ENCODE measurements at places on chromosomes 3 and 15.

GRCh38 chr15:67833710-67834511 is 5.9 kb downstream of the RNU6-1 start:
- DNase-seq = no peak

DNA sequence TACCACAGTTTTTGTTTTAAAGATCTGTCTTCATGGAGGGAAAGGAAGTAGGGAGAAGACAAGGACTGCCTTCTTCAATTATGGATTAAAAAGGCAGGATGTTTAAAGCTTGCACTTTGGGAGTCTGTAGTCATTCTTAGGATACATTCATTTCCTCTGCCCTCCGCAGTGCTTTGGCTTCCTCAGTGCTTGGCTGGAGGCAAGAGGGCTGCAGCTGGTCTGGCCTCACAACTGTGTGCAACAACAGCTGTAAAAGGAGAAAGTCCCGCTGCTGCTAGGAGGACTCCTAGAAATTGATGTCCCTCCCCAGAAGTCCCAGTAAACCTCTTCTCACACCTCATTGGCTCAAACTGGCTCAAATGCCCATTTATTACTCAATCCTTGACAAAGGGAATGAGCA is 54.4 kb upstream of the PPP2R3A start:
- no peak for DNase-seq

DNA sequence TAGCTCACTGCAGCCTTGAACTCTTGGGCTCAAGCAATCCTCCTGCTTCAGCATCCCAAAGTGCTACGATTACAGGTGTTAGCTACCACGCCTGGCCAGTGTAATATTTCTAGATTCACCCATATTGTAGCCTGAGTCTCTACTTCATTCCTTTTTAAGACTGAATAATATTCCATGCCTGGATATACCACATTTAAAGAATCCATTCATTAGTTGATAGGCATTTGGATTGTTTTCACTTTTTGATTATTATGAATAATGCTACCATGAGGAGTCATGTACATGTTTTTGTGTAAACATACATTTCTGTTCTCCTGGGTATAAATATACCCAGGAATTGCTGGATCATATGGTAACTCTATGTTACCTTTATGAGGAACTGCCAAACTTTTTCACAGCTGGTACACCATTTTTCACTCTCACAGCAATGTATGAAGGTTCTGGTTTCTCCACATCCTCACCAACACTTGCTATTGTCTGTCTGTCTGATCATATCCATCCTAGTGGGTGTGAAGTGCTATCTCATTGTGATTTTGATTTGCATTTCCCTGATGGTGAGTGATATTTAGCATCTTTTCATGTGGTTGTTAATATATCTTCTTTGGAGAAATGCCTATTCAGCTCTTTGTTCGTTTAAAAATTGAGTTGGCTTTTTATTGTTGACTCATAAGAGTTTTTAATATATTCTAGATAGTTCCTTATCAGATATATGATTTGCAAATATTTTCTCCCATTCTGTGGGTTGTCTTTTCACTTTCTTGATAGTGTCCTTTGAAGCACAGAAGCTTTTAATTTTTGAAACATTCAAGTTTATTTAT is 32.6 kb downstream of the EEFSEC start:
- no peak for DNase-seq

DNA sequence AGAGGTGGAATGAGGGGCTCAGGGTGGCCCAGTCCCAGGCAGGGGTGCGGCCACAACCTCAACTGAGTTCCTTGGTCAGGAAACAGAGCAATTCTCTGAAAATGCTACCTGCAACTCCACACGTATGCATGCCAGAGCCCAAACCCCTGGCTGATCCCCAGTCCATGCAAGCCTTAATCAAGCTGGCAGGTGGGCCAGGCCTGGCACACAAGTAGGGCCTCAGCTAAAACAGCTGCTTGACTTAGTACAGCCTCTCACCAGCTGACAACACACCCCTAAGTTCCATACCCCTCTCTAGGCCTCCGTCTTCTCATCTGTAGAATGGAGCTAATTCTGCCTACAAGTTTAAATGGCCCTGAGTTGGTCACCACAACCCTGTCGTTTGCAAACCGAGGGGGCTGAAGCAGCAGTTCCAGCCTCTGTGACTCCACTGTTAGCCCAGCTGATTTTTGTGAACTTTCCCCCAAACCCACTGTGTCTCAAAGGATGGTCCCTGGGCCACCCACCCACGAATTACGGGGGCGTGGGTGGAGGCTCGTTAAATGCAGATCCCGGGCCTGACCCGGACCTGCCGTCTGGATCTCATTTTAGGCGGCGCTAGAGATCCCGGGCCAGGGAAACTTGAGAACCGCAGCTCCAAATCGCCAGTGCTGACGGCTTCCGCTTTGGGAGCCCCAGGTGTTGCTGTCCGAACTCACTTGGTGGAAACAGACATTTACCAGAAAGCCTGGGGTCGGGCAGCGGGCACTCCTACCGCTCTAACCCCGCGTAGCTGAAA is 927 bp downstream of the CHDH start:
- DNase-seq = no peak

- DNase-seq = no peak
These were observed 9.8 kb upstream of the TXNRD3 start for GRCh38 chr3:126664591-126665214.

DNA sequence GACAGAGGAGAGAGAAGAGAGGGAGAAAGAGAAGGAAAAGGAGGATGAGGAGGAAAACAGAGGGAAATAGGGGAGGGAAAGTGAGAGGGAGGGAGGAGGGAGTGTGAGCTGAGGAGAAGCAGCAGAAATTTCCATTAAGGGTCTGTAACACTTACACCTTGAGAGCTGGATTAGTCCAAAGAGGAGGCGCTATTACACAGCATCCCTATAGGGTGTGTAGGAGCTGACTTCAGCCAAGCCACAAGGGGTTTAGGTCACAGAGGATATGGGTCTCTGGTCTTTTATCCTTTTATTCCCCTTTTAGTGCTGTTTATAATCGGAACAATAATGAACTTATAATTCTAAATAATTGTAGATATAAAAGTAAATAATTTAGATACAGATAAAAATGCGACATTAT is 230.4 kb downstream of the GABRG3 start:
- DNase-seq = no peak

DNA sequence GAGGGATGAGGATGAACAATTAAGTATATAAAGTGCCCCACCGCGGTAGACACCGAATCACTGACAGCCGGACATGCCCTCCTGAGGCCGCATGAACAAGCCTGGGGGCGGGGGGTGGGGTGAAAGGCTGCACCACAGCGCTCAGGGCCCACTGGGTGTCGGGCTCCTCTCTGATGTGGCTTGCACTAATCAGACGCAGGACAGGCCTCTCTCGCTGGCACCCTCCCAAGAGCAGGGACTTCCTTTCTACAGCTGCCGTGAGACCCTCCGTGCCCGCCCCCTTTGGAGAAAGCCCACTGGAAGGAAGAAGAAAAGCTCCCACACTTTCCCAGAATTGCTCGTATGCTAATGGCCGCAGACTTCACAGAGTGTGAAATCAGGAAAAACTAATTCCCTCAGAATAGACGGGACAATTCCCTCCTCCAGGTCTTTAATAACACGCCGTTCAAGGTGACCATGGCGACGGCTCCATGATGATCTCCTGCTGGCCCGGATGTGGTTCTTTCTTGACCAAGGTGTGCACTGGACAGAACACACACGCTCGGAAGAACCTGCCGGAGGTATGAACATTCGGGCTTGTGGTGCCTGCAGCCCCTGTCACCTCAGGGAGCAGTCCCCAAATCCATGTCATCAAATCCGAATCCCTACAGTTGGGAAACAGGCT is 32.0 kb downstream of the IQSEC1 start:
- no peak for DNase-seq

DNA sequence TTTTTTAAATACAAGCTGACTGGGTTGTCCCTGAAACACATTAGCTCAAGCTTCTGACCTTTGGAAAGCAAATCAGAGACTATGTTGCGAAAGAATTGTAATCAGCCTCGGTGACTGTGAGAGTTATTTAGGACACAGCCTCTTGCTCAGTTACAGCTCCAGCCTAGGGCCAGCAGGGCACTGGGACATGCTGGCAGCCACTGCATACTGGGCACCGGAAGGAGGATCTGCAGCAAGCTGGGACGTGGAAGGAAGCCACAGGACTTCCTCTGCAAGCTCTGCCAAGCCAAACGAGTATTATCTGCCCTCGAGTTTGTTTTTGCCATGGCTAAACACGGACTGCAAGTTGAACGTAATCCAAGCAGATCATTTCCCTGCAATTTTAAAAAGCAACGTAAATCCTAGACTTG is 24.4 kb upstream of the COPG1 start:
- DNase-seq = peak; percentile 41

DNA sequence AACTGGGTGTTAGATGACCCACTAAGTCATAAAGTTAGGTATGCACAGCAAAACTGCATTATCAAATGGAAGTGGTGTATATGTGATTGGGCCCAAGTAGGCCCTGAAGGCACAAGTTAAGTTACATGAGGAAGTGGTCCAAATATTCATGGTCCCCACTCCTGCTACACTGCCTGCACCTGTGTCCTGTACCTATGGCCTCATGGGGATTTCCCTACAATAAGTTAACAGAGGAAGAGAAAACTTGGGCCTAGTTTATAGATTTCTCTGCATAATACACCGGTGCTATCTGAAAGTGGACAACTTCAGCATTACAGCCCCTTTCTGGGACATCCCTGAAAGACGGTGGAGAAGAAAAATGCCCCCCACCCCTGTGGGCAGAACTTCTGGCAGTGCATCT is 41.5 kb downstream of the STRIT1 start:
- DNase-seq = no peak

DNA sequence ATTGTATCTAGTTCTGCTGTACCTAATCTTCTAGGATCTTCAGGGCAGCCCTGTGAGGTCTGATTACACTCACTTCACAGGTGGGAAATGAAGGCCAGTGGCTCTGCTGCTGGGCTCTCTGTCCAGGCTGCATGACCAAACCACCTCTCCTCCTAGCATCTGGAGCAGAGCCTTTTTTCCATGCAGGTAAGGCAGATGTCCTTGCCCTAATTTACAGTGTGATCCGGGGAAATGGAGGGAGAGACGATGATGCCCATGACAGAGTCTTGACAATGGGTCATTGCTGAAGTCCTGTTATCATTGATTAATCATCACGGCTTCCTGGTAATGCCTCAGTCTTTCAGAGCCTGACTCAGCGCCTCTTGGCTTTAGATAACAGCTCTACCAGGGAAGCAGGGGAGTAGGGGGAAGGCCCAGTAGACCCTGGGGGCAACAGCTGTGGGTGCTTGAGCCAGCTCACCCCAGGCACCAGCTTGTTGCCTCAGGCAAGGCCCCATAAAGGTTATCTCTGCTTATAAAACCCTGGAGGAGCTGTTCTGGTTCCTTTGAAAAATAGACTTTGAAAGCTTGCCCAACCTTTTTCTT is 153.4 kb downstream of the GABRG3 start:
- no peak for DNase-seq

DNA sequence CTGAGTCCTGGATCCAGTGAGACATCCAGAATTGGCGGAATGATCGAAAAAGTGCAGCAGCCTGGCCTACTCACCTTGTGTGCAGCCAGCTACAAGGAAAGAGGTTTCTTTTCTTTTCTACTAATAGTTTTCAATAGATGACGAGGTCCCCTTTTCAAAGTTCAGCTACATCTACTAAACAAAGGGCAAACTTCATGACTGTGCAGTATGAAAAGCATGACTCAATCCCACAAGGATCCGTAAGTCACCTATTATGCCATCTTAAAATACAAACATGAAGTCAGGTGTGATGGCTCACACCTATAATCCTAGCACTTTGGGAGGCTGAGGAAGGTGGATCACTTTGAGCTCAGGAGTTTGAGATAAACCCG is 16.7 kb downstream of the MIX23 start:
- peak; percentile 8 for DNase-seq

DNA sequence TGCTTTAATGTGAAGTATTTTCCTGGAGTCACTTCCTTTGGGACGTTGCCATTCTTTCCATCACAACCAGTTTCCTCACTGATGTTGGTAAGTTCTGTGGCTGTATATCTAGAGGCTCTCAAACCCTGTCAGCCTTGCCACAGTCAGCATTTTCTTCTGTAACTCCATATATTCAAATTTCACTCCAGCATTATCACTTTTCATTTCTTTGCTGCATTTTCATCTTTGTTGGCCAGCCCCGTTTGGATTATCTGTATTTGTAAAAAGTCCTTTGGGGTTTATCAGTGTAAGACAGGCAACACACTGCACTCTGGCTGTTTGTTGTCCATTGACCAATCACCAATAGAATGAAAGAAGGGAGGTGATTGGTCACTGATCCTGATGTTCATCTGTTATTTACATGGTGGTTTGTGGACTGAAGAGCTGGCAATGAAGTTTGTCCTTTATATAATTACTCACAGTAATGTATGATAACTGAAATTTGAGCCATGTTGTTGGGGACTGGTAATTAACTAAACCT is 20.3 kb downstream of the GMPS start:
- no peak for DNase-seq

DNA sequence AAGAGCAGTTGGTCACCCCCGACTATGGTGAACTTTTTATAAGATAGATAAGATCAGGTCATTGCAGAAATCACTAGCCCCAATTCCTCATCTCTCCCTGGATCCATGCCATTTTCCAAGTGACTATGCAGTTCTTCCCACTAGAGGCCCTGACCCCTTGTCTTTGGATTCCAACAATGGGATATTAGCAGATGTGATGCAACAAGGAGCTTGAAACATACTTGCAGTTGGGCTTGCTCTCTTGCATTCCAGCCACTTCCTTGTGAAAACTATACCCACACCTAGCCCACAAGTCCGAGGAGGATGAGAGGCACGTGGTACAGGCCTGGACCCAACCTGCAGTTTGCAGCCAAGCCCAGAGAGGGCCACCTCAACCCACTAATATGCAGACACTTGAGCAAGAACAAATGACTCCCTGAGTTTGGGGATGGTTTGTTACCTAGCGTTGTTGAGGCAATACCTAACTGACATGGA is 60.6 kb downstream of the SUCLG2 start:
- DNase-seq = no peak

DNA sequence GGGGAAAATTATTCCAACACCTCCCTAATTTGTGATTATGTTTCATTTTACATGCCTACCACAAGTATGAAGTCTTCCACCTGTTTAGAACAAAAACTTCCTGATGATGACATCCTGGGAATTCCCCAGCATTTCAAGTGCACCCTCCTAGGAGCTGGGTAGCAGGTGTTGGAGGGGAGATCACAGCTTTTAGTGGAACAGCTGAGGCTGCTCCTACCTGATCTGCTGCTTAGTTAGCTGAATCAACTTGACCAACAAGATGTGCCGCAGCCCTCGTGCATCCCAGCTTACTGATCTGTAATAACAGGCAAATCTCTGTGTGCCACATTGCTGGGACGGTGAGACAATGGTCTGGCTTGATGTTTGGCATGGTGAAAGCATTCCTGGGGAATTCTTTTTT is 29.7 kb downstream of the TRAK1 start:
- no peak for DNase-seq

DNA sequence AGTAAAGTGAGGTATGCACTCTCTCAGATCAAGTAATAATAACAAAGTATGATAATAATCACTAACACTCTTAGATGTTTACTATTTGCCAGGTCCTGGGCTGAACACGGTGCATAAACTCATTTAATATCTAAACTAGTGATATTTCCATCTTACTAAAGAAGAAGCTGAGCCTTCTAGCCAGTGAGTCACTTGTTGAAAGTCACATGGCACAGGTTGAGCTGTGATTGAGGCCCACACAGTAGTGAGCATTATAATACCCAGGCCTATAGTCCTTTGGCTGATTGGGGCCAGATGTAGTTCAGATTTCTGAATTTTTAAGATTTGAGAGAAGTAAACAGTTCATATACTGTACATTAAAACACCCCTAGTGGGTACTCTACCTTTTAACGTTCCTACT is 93.2 kb upstream of the CCDC80 start:
- DNase-seq = no peak

GRCh38 chr3:194034346-194035336 is 101.3 kb upstream of the HES1 start:
- no peak for DNase-seq

GRCh38 chr3:27673701-27674100 is 48.4 kb downstream of the EOMES start:
- no peak for DNase-seq

Measured in T-helper 1 cell (primary cell).